ENCODE measurements at places on chromosomes 11 and 22.

DNA sequence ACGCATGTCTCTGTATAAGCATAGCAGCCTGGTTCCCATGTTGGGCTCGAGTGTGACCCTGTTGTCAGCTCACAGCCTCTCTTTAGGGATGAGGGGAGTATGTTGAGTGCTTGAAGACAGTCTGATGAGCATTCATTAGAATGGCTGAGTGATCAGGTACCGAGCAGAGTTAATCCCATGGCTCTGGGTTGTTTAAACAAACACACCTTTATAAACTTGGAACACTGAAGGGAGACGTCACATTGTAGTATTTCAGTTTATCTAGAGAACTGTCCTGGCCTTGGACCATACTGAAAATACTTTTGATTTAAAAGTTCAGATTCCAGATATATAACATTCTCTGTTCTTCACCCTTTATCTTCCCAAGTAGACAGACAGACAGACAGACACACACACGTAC is 76.0 kb downstream of the TEAD1 start:
- no peak for DNase-seq

DNA sequence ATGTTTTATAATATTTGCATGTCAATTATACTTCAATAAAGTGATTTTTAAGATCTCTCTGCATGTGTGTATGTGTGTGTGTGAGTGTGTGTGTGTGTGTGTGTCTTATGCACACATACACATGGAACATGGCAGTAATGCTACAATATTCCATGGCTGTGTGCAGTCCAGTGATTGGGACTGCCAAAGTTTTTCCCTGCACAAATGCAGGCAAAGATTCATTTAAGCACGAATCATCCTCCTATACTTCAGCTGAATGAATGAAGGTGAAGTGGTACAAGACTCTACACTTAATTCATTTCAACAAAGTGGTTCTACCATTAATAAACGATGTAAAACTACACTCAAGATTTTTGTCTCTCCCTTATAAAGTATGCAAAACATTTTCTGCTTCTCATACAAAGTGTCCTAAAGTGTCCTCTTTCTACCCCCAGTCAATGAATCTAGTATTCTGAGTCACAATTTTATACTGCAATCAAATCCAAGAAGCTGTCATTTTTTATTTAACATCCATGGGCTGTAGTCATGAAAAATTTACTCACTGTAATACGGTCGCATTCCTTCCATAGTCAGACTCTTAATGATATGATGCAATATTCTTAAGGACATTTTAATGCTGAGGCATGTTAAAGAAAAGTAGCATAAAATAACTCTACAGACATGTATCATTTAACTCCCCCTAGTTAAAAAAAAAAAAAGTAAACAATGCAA is 132.4 kb downstream of the TTC28 start:
- DNase-seq, result no peak

GRCh38 chr11:125313271-125314219 is 149.0 kb downstream of the PKNOX2 start:
- DNase-seq, result no peak

DNA sequence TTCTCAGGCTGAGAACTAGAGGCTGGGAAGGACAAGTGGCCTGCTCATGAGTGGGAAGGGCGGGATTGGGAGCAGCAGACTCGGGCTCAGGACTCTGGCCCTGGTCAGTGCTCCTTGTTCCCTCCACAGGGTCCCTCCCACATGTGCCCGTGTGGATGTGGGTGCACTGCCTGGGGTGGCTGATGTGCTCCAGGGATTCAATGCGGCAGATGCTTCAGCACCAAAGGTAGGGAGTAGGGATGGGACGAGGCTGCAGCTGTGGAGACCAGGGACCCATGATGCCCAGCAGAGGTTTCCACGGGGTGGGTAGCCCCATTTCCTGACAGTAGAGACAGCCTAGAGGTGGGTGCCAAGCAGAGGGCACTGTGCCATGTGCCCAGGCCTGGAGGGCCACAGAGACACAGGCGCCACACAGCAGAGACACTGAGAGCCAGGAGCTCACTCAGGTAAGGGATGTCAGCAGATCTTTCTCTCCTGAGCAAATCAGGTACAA is 89.5 kb downstream of the GGTLC2 start:
- DNase-seq, result no peak

DNA sequence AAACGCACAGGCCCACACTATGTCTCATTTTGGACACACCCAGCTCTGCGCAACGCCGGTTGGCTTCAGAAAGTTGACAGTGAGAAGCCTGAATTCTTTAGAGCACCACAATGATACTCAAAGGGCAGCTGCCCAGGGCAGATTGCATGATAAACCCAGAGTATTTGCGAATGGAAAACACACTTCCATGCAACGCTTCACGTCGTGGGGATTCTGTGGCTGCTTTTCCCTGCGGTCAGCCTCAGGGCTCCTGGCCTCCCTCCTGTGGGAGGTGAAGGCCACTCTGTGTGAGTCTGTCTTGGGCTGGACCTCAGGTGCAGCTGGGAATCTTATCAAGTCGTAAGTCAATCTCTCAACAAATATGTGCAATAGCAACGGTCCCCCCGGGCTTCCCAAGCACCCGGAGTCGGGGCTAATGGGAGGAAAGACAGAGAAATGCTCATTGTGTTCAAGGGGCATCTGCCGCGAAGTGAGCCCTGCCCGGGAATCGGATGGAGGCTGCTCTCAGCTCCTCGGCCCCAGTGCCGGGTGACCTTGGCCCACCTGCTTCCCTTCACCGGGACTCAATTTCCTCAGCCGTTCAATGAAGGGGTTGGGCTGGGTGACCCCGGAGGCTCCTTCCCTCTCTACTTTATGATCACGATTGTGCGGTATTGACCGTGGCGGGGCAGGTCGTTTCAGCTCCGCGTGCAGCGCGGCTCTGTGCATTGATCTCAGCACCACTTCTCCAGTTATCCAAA is 623.6 kb downstream of the BRD1 start:
- no peak for DNase-seq

GRCh38 chr22:48855013-48855412 is 972.7 kb downstream of the BRD1 start:
- no peak for DNase-seq

- no peak for DNase-seq
Observed at GRCh38 chr22:24706732-24707469, 67.6 kb downstream of the PIWIL3 start.

GRCh38 chr22:26481694-26482093 is 1.9 kb downstream of the HPS4 start:
- no peak for DNase-seq

- DNase-seq, result no peak
Observed at GRCh38 chr11:117704395-117705100, 92.5 kb downstream of the DSCAML1 start.

- DNase-seq, result no peak
Observed at GRCh38 chr11:91312541-91312940, 912.1 kb upstream of the FAT3 start.

GRCh38 chr11:22787551-22788162 is 41.9 kb downstream of the SVIP start:
- peak; percentile 4 for DNase-seq

DNA sequence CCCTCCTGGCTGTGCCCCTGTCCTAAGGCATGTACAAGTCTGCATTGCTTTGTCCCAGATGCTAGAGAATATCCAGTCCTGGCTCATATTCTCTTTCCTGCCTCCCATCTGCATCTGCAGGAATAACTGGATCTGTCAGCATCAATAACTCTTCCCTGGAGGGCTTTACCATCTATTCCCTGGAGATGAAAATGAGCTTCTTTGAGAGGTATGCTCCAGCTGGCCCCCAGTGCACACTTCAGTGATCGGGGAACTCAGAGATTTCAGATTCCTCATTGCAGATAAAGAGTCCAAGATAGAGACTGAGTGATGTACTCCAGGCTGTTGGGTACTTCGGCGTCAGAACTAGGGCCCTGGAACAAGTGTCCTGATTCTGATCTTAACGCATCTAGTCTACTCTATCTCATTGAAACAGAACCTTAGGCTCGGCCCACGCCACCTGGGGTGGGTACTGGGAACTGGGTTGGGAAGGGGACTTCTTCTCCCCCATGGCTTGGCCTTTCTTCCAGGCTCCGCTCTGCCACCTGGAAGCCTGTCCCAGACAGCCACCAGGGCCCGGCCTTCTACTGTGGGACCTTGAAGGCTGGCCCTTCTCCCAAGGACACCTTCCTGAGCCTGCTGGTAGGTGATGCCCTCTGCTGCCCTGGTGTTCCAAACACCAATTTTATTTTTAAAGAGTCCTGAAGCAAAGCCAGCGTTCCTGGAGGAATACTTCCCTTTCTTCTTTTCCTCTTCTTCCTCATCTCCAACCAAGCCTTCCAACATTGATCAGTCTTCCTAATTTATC is 17.8 kb upstream of the GLB1L2 start:
- DNase-seq, result no peak

GRCh38 chr11:64577202-64577601 is 13.8 kb upstream of the SLC22A12 start:
- DNase-seq, result no peak

DNA sequence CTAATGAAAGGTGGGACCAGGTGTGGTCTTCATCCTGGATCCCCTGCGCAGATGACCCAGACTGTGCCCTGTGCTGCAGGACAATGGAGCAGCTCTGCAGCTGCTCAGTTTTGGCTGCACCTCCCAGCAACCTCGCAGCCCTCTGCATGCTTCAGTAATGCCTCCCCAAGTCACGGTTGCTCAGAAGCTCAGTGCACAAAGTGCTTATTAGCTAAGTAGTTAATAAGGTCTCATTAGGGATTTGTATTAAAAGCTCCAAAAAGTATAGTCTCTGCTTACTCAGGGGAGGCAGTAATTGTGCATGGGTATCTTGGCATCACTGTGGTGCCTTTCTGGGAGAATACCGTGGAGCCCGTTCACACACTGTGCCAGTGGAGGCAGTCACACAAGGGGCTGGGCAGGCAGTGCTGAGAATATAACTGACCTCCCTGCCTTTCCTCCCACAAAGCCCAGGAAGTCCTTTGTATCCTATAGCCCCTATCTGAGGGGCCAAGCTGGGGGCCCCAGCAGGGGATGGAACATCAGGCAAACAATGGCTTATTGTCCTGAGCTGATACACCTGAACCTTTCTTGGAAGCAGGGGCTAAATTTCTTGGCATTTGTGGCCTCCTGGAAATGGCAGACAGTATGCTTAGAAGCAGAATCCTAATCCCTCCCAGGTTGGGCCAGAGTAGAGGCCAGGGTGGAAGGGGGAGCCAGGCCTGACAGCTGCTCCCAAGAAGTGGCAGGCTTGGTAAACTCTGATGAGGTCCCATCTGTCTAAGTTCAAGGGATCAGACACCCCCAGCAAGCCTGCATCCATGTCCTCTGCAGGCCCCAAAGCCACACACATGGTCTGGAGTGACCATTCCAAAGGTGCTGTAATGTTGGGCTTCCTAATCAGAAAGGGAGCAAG is 125.5 kb upstream of the PARVA start:
- DNase-seq, result no peak

DNA sequence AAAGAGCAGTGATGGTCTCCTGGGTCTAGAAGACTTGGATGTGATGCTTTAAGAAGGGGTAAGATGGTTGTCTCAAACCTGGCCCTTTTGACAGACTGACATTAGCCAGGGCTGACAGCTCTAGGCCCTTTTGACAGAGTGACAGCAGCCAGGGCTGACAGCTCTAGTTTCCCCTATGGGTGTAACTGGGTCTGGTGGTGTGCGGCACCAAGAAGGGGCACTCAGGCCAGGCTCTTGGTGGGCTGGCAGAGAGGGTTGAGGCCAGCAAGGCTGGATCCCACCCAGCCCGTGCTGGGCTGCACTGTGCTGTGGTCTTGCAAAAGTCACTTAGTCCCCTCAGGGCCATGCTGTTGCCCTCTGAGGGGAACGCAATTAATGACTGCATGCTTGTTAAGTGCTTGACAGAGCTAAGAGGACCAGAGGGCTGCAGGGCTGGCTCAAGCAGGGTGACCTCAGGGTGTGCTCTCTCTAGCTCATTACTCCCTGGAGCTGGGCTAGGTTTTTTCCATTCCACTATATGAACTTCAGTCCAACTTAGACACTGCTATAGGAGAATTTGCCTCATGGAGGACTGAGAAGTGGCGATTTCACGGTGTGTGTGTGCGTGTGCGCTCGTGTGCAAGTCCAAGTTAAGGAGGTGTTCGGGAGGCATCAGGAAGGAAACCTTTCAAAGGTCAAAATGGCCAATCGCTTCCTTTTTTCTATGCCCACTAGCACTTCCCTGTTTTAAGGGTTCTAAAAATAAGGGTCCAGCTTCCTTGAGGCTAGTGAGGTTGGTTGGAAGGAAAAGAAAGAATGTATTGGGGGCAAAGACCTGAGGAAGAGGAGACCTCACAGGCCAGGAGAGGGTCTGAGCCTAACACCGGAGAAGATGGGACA is 4.4 kb downstream of the UBASH3B start:
- no peak for DNase-seq

Measured in stimulated activated CD8-positive, alpha-beta memory T cell treated with anti-CD3 and anti-CD28 coated beads, Interleukin-12 subunit alpha, Interleukin-12 subunit beta, amount 100 ng/mL, for 1 hour (primary cell).